Vagina (tissue), 2 donors: ENCODE measurements at places on chromosomes 6 and 20. TPM values are rescaled to one million over a fixed set of nuclear protein-coding genes. Genes with fewer than 3 reads are reported as not detected.

- no peak overlapping the region for H3K4me3 ChIP-seq
- peak overlapping the region; percentile 28 for H3K27ac ChIP-seq
- no peak for DNase-seq
- no peaks in the 10 kb centered on the region for H3K27me3 ChIP-seq
- no peaks in the 10 kb centered on the region for H3K36me3 ChIP-seq
- H3K4me1 ChIP-seq, result peaks cover 41% of the 10 kb centered on the region
These were observed 52.5 kb upstream of the SLC22A16 start for GRCh38 chr6:110528930-110529325.

DNA sequence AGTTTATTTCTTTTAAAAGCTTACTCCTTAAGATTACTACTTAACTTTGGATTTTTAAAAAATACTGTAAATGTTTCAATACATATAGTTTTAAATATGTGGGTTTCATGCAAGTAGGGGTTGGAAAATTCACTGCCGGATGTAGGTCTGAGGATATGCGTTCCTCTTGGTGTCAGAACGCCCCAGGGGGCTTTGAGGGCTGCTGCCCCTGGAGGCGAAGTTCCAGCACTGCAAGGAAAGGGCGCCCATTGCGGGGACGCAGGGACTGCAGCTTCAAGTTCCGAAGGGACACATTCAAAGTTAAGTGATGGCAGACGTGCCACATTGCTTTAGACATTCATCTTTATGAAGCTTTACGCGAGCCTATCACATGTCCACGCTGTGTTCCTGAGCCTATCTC is 152.9 kb downstream of the SOD2 start:
- no peaks in the 10 kb centered on the region for H3K27me3 ChIP-seq
- no peak for DNase-seq
- no peak overlapping the region for H3K27ac ChIP-seq
- H3K36me3 ChIP-seq, result no peaks in the 10 kb centered on the region
- H3K4me3 ChIP-seq, result no peak overlapping the region

DNA sequence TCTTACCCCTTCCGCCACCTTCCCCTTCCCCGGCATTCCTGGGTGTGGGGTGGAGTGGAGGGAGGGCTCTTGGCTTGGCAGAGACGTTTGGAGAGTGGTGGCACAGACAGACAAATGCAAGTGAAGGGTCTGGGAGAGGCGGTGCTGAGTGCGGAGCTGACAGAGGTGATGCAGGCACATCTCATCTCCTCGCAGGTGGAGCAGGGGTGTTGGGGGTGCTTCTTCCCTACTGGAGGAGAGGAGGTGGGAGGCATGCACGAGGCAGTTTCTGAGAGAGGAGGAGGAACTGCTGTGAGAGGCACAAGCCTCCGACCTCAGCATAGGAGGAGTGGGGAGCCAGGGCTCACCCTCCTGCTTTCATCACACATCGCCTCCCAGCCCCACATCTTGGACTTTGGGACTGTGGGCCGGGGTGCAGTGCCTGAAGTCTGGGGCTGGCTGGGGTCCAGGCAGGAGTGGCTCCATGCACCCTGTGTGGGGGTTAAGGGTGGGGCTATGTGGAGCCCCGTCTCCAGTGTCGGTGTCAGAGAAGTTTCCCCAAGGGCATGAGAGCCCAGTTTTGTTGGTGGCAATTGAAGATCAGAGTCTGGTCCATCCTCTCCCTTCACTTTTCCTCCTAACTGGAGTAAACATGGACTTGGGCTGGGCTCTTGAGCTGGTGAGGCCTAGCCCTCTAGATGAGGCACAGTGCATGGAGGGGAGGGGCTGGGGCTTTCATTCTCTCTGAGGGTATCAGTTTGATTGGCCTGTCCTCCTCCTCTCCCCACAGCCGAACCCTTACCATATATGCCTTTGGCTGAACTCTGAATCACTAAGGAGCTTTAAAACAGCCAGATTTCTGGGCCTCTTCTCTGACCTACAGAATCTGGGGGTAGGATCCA is 20.2 kb upstream of the SLC22A7 start:
- H3K4me1 ChIP-seq, result peaks cover 20% of the 10 kb centered on the region
- no peaks in the 10 kb centered on the region for H3K36me3 ChIP-seq
- H3K27me3 ChIP-seq, result no peaks in the 10 kb centered on the region
- DNase-seq, result no peak
- H3K27ac ChIP-seq, result peak overlapping the region; percentile 20

BEND6 gene
- total RNA-seq, result 1.5 TPM

RPRD1B gene
- total RNA-seq, result 23.8 TPM

DNA sequence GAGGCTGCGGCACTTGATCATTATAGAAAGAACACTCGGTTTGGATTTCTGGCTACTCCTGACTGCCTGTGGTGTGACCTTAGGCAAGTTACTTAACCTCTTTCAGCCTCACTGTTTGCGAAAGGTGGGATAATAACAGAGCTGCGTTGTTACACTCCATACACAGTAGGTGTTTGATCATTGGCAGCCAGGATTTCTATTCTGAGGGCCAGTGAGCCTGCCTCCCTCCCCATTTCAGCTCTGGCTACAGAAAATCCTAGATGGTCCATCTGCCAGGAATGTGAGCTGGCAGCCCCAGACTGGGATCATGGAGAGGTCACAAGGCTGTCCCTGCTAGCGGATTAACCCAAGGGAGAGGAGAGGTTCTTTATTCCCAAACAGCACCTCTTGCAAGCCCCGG is 2.7 kb downstream of the KCNB1 start:
- no peak overlapping the region for H3K4me3 ChIP-seq
- peaks cover 6% of the 10 kb centered on the region for H3K27me3 ChIP-seq
- peaks cover 26% of the 10 kb centered on the region for H3K4me1 ChIP-seq
- no peaks in the 10 kb centered on the region for H3K36me3 ChIP-seq
- DNase-seq, result no peak

SLC35F1 gene
- total RNA-seq, result 2.7 TPM

DNA sequence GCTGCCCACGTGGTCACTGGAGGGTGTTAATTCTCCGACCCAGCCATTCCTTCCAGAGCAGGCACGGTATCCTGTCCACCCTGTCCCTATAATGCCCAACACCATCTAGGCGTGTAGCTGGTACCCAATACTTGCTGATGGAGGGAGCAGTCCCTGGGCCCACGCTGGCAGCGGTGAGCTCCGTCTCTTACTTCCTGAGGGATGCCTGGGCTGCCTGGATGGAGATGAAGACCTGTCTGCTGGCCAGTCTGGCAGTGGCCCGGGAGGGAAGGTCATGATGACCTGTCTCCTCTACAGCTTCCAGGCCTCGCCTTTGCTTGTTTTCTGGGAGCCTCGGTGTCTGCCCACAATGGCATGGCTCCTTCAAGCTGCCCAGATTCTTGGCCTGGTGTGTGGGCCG is 297.9 kb upstream of the SUPT3H start:
- H3K4me1 ChIP-seq, result peaks cover 24% of the 10 kb centered on the region
- DNase-seq, result no peak
- no peaks in the 10 kb centered on the region for H3K36me3 ChIP-seq
- H3K4me3 ChIP-seq, result no peak overlapping the region
- no peaks in the 10 kb centered on the region for H3K27me3 ChIP-seq

- H3K4me1 ChIP-seq, result peaks cover 39% of the 10 kb centered on the region
- no peaks in the 10 kb centered on the region for H3K36me3 ChIP-seq
- H3K27me3 ChIP-seq, result no peaks in the 10 kb centered on the region
- H3K4me3 ChIP-seq, result peak overlapping the region; percentile 92
- H3K27ac ChIP-seq, result peak overlapping the region; percentile 91
- DNase-seq, result no peak
These were observed 1.9 kb downstream of the BAK1 start for GRCh38 chr6:33578164-33578563.

- no peaks in the 10 kb centered on the region for H3K27me3 ChIP-seq
- H3K4me1 ChIP-seq, result peaks cover 12% of the 10 kb centered on the region
- H3K27ac ChIP-seq, result no peak overlapping the region
These were observed 76.7 kb downstream of the MYB start for GRCh38 chr6:135257631-135258405.

DNA sequence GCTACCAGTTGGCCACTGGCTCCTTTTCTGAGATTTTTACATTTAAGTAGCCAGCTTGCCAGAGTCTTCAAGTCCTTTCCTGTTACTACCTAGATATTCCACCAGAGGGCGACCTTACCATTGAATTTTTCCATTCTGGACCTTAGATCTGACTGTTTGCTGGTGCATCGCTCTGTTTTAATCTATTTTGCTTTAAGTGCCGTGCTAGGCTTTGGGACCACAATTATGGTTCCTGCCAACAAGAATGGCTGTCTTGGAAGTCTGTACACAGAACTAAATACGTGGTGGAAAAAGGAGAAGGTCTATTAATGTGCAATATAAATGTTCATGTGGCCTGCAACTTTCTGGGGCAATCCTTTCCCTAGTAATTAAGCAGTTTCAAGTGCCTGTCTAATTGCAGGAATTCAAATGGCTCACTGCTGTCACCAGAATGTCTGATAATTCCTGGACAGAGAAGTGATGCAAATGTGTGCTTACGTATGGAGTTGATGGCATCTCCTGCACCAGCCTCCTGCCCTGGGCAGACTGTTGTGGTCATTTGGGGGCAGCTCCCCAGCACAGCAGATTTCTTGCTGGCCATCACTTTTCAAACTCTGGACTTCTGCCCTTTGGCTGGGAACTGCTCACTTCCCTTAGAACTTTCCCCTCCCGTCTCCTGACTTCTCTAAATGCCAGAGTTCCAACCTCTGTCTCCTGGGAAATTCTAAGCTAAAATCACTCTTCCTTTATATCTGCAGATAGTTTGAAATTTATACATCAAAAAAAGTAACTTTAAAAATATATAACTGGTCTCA is 5.6 kb upstream of the HLA-DOA start:
- H3K27ac ChIP-seq, result peak overlapping the region; percentile 35
- no peak for DNase-seq
- H3K36me3 ChIP-seq, result no peaks in the 10 kb centered on the region
- H3K4me3 ChIP-seq, result no peak overlapping the region
- peaks cover 16% of the 10 kb centered on the region for H3K4me1 ChIP-seq
- no peaks in the 10 kb centered on the region for H3K27me3 ChIP-seq

DZANK1 gene
- total RNA-seq, result 2.9 TPM

GRCh38 chr6:110944681-110945151 is 13.8 kb upstream of the GTF3C6 start:
- DNase-seq, result no peak
- H3K4me1 ChIP-seq, result no peaks in the 10 kb centered on the region
- H3K27me3 ChIP-seq, result no peaks in the 10 kb centered on the region
- no peaks in the 10 kb centered on the region for H3K36me3 ChIP-seq
- H3K4me3 ChIP-seq, result no peak overlapping the region
- H3K27ac ChIP-seq, result no peak overlapping the region

DNA sequence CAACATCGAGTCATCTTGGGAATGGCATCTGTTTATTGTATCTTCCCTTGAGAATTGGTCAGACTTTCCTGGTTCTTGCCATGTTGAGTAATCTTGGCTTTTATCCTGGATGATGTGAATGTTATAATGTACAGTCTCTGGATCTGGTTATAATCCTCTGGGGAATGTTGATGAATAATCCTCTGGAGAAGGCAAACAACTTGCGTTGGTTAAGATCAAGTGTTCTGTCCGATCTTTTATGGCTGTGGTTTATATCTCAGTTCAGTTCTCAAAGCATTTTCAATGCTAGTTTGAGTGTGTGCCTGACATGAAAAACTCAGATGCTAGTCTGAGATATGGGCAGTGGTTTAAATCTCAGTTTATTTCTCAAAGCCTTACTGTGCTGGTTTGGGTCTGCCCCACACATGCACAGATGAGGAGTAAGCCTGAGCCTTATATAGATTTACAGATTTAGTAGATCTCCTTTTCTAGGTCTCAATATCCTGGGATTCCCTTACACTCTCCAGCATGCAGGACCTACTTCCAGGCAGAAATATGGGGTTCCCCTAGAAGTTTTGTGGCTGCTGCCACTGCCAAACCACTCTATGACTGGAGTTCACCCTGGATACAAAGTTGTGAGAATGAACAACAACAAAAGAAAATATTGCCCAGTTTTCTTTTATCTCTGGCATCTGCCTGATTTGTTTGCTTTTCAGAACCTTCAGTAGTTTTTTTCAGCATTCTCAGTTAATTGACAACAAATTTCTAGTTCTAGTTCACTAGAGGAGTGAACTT is 191.8 kb upstream of the MAN1A1 start:
- peak overlapping the region; percentile 45 for H3K27ac ChIP-seq
- no peak for DNase-seq
- no peaks in the 10 kb centered on the region for H3K27me3 ChIP-seq
- H3K4me1 ChIP-seq, result peaks cover 19% of the 10 kb centered on the region

GRCh38 chr6:137097057-137097456 is 52.3 kb upstream of the IL20RA start:
- DNase-seq, result no peak
- H3K27me3 ChIP-seq, result no peaks in the 10 kb centered on the region
- H3K4me1 ChIP-seq, result no peaks in the 10 kb centered on the region
- no peak overlapping the region for H3K27ac ChIP-seq
- H3K4me3 ChIP-seq, result no peak overlapping the region

DNA sequence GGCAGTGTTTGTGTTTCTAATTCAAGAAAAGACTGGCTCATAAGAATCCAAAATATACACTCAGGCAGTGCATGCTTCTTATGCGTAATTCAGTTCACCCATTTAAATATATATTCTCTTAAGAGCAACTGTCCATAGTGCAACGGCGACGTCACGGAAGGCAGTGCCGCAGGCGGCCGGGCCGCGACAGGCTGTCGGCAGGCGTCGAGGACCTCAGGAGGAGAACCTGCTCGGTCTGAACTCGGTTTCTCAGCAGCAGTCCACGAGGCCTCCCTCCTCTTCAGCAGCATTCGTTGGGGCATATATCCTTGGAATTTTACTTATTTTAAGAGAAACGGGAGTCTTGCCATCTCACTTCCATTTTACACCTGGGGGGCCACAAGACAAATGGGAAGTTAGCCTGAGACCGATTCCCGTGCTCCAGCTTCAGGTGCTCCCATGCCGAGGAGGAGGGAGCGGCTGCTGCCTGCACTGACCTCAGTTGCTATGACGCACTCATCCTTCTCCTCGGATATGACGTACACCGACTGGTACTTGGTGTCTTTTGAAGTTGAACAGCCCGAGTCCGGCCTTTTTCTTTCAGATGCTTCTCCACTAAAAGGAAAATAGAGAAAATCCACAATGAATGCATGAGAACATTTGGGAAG is 8.2 kb downstream of the DLL1 start:
- H3K27me3 ChIP-seq, result no peaks in the 10 kb centered on the region
- H3K4me1 ChIP-seq, result peaks cover 37% of the 10 kb centered on the region
- H3K27ac ChIP-seq, result no peak overlapping the region
- DNase-seq, result no peak

RAD21L1 gene
- total RNA-seq, result not detected

GRCh38 chr6:431504-431903 is 40.0 kb downstream of the IRF4 start:
- DNase-seq, result no peak
- no peaks in the 10 kb centered on the region for H3K27me3 ChIP-seq
- no peak overlapping the region for H3K4me3 ChIP-seq

BPIFB3 gene
- total RNA-seq, result not detected

DNA sequence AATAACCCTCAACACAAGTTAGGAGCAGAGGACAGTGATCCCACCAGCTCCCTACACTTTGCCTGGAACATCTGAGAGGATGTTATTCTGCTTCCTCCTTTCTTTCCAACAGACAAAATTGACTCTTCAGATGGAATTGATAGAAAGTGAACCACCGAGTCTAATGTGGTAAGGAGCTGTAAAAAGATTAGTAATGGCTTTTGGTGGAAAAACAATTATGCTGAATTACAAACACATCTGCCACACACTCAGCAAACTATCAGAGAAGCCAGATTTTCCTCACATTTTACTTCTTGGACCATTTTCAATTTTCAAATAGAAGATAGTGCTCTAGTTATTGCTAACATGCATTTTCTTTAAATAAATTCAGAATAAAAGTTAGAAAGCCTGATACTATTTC is 171.8 kb upstream of the COL21A1 start:
- H3K27me3 ChIP-seq, result no peaks in the 10 kb centered on the region
- no peak for DNase-seq
- H3K4me3 ChIP-seq, result no peak overlapping the region
- H3K27ac ChIP-seq, result no peak overlapping the region

GRCh38 chr6:35710241-35710847 is 21.6 kb upstream of the FKBP5 start:
- no peak overlapping the region for H3K4me3 ChIP-seq
- DNase-seq, result no peak
- H3K27ac ChIP-seq, result no peak overlapping the region

HS3ST5 gene
- total RNA-seq, result not detected

GPR6 gene
- total RNA-seq, result not detected

SNAP25 gene
- 5.6 TPM for total RNA-seq
